Left ventricle myocardium inferior (tissue), 1 donor: ENCODE measurements at places on chromosomes 12 and 14. TPM values are rescaled to one million over a fixed set of nuclear protein-coding genes. Genes with fewer than 3 reads are reported as not detected.
A peak's percentile ranks its signal among the peaks of the same experiment; 100 is the strongest.

The VRTN gene
- total RNA-seq, result not detected

The MBD6 gene
- 33.1 TPM for total RNA-seq

The SSTR1 gene
- 0.69 TPM for total RNA-seq

The GSG1 gene
- total RNA-seq, result not detected

The DCTN2 gene
- total RNA-seq, result 87.8 TPM

DNA sequence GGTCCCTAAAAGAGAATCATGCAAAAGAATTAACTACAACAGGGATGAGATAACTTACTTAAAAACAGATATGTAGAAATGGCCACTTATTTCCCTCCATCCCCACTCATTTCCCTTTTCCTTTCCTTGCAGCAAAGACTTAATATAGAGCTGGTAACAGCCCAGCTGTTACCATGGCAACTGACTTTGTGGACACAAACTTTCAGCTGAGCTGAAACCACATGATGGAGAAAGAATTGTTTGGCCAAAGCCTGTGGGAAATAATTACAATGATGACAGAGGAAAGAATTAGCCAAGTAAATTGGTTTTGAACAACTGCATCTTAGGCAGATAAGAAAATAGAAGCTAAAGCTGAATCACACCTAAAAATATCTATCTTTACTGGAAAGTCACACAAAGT, 364.9 kb downstream of the GALC start:
- no peak overlapping the region for H3K4me3 ChIP-seq
- no peak for DNase-seq
- no peaks in the 10 kb centered on the region for H3K36me3 ChIP-seq
- no peak overlapping the region for H3K27ac ChIP-seq

- no peak for DNase-seq
- peaks cover 24% of the 10 kb centered on the region for H3K27me3 ChIP-seq
- H3K36me3 ChIP-seq, result no peaks in the 10 kb centered on the region
- H3K4me1 ChIP-seq, result no peaks in the 10 kb centered on the region
These were observed 25.0 kb upstream of the COCH start for GRCh38 chr14:30849354-30849753.

DNA sequence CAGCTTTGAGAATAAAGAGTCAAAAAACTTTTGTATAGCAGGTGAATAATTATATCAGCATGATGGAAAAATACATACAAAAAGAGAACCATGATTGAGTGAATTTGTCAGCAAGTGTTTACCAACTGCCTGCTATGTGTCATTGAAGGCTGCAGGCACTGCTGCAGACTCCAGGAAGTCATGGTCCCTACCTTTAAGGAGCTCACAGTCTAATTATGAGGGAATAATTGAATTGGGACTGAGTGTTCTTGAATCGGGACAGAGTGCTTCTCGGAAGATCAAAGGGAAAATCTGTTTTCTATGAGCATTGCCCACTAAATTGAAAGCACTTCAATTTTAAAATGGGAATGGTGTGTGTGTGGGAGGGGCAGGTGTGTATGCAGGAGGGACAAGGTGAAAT, 9.5 kb downstream of the OR10AD1 start:
- H3K27me3 ChIP-seq, result no peaks in the 10 kb centered on the region
- H3K27ac ChIP-seq, result no peak overlapping the region
- no peak overlapping the region for H3K4me3 ChIP-seq
- DNase-seq, result no peak

DNA sequence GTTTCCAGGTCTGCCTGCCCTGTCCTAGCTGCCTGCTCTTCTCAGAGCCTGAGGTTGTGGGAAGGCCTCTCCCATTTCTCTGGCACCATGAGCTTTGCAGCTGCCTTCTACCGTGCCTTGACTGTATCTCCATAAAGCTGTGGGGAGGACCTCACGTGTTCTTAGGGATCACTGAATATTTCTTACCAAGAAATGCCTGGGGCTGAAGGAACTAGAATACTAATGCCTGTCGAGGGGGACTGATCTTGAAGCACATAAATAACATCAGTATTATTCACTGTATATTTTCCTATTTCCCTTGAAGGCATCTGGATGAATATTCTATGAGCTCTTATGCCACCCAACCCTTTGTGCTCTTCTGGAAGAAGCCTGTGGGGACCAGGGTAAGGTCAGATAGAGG, 103.4 kb downstream of the APAF1 start:
- H3K36me3 ChIP-seq, result no peaks in the 10 kb centered on the region
- DNase-seq, result no peak
- H3K4me1 ChIP-seq, result peaks cover 10% of the 10 kb centered on the region
- no peak overlapping the region for H3K4me3 ChIP-seq
- no peak overlapping the region for H3K27ac ChIP-seq

GRCh38 chr14:74840603-74841030, 35.3 kb downstream of the PROX2 start:
- no peaks in the 10 kb centered on the region for H3K27me3 ChIP-seq
- no peak overlapping the region for H3K4me3 ChIP-seq
- no peak overlapping the region for H3K27ac ChIP-seq
- peaks cover 12% of the 10 kb centered on the region for H3K36me3 ChIP-seq

- H3K36me3 ChIP-seq, result no peaks in the 10 kb centered on the region
- no peaks in the 10 kb centered on the region for H3K27me3 ChIP-seq
- no peak overlapping the region for H3K4me3 ChIP-seq
- no peak for DNase-seq
- H3K4me1 ChIP-seq, result no peaks in the 10 kb centered on the region
These were observed 68.7 kb downstream of the EID3 start for GRCh38 chr12:104372061-104372720.

GRCh38 chr12:106690569-106691305, 83.7 kb upstream of the RIC8B start:
- no peak overlapping the region for H3K4me3 ChIP-seq
- H3K27ac ChIP-seq, result no peak overlapping the region
- H3K4me1 ChIP-seq, result no peaks in the 10 kb centered on the region
- no peaks in the 10 kb centered on the region for H3K36me3 ChIP-seq

DNA sequence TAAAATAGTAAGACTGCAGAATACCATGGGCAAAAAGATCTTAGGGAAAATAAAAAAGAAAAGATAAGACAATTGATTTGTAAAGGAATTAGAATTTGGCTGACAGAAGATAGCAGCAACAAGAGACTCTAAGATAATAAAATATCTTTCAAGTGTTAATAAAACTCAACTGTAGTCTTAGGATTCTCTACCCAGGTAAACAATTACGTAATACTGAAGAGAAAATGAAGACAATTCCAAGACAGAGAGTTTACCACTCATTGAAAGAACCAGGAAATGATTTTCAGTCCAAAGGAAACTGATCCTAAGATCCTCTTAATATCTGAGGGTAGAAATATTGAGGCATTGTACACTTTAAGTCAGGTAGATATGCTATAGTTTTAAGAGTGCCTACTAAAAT, 321.1 kb downstream of the CEP128 start:
- H3K4me1 ChIP-seq, result no peaks in the 10 kb centered on the region
- H3K27me3 ChIP-seq, result no peaks in the 10 kb centered on the region
- no peaks in the 10 kb centered on the region for H3K36me3 ChIP-seq
- DNase-seq, result no peak
- no peak overlapping the region for H3K27ac ChIP-seq

GRCh38 chr12:123384994-123385376, 1.1 kb downstream of the KMT5A start:
- no peaks in the 10 kb centered on the region for H3K27me3 ChIP-seq
- peak overlapping the region; percentile 91 for H3K27ac ChIP-seq
- no peak for DNase-seq
- H3K36me3 ChIP-seq, result no peaks in the 10 kb centered on the region

DNA sequence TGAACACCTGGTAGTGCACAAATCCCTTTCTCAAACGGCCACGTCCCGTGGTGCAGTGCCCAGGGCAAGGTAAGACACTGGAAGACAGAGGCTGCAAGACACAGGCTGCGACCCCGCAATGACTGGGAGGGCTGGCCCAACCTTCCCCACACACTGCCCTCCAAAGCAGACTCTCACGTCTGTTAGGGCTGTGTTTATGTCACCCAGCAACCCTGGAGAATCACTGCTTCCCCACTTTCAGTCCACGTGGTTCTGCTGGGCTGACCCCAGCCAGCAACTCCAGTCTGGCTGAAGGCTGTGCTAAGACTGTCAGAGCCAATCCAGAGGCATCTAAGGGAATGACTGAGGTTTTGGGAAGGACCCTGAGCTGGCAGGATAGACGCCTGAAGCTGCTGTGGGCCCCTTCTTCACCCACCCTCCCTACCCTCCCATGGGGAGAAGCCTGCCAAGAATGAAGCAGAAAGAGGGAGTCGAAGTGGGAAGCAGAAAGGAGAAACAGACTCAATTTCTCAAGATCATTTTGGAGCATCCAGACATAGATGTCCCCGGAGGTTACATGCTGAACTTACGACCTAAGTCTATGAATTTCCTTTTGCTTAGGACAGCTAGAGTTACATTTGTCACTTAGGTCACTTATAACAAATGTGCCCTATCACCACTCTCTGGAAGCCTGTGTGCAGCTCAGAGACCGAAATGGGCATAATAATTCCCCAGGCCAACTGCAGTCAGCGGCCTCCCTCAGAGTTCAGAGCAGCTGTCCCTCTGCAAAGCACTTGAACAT, 11.7 kb downstream of the KDM2B start:
- H3K36me3 ChIP-seq, result peaks cover 17% of the 10 kb centered on the region
- peaks cover 21% of the 10 kb centered on the region for H3K4me1 ChIP-seq
- no peak overlapping the region for H3K4me3 ChIP-seq
- H3K27ac ChIP-seq, result peak overlapping the region; percentile 45

DNA sequence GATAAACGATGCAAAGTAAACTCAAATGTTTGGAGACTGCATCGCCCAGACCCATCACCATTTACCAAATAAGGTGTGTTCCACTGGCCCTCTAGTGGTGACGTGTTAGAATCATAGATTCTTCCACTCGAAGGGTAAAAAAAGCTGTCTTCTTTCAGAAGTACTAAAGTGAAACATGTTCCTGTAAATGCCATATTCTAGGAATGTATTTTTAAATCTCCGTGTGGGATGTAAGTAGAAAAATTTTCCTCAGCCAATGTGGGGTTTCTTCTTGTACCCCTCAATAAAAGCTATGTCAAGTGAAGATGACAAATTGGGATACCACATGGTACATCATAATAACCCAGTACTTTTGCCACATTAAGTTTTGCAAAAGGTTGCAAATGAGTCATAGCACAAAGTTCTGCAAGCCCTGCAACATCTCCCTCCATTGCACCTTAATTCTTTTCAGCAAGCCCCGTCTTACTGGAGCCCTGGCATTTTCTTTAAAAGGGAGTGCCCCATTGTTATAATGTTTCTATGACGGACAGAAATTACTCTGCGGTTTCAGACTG, 100.8 kb downstream of the CCER1 start:
- no peak for DNase-seq
- H3K27ac ChIP-seq, result no peak overlapping the region
- no peaks in the 10 kb centered on the region for H3K27me3 ChIP-seq
- no peaks in the 10 kb centered on the region for H3K36me3 ChIP-seq
- no peak overlapping the region for H3K4me3 ChIP-seq

- H3K4me1 ChIP-seq, result no peaks in the 10 kb centered on the region
- no peak overlapping the region for H3K27ac ChIP-seq
- no peaks in the 10 kb centered on the region for H3K27me3 ChIP-seq
- H3K4me3 ChIP-seq, result no peak overlapping the region
These were observed 95.7 kb downstream of the PIWIL1 start for GRCh38 chr12:130433411-130433810.

GRCh38 chr14:71956920-71957563, 24.8 kb downstream of the RGS6 start:
- H3K27me3 ChIP-seq, result no peaks in the 10 kb centered on the region
- H3K4me3 ChIP-seq, result no peak overlapping the region
- peaks cover 39% of the 10 kb centered on the region for H3K4me1 ChIP-seq

- no peak overlapping the region for H3K4me3 ChIP-seq
- H3K36me3 ChIP-seq, result no peaks in the 10 kb centered on the region
- peaks cover 14% of the 10 kb centered on the region for H3K4me1 ChIP-seq
These were observed 14.7 kb upstream of the WNT5B start for GRCh38 chr12:1614360-1614759.

GRCh38 chr12:107488666-107489065, 196.9 kb upstream of the PWP1 start:
- H3K4me3 ChIP-seq, result no peak overlapping the region
- no peak for DNase-seq
- peaks cover 9% of the 10 kb centered on the region for H3K27me3 ChIP-seq
- H3K4me1 ChIP-seq, result peaks cover 19% of the 10 kb centered on the region
- H3K27ac ChIP-seq, result no peak overlapping the region

- H3K36me3 ChIP-seq, result no peaks in the 10 kb centered on the region
- H3K4me1 ChIP-seq, result no peaks in the 10 kb centered on the region
- no peak overlapping the region for H3K4me3 ChIP-seq
- H3K27me3 ChIP-seq, result peaks cover 59% of the 10 kb centered on the region
- H3K27ac ChIP-seq, result no peak overlapping the region
These were observed 96.9 kb downstream of the SLC15A4 start for GRCh38 chr12:128726886-128727285.

DNA sequence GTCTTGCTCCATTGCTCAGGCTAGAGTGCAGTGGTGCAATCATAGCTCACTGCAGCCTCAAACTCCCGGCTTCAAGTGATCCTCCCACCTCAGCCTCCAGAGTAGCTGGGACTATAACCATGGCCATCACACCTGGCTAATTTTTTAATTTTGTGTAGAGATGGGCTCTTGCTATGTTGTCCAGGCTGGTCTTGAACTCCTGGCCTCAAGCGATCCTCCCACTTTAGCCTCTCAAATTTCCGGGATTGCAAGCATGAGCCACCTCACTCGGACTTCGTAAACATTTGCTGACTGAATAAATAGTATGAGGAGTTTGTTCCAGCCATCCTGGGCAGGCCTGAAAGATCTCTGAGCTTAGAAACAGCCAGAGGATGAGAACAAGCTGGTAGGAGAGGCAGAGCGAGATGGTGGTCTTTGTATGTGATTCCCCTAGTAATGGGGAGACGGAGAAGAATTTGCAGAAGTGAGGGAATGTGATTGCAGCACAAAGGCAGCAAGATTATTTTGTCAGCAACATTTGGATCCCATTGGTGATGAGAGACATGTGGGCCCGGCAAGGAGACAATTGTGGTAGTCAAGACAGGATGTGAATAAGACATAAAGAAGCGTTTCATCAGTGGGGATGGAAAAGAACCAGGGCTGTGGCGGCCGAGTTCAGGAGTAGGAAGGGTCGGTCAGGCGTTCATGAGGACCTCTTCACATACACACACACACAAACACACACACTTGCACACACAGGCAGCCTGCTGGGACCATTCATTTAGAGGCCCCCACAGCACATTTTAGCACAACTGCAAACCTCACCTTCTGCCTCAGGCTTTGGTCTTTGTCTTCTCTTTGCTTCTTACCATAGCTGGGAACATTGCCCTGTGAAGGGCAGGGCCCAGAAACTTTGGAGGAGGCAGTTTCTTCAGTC, 155.5 kb downstream of the ZFP36L1 start:
- H3K27ac ChIP-seq, result peak overlapping the region; percentile 80
- DNase-seq, result peak; percentile 54
- H3K4me1 ChIP-seq, result peaks cover 57% of the 10 kb centered on the region

DNA sequence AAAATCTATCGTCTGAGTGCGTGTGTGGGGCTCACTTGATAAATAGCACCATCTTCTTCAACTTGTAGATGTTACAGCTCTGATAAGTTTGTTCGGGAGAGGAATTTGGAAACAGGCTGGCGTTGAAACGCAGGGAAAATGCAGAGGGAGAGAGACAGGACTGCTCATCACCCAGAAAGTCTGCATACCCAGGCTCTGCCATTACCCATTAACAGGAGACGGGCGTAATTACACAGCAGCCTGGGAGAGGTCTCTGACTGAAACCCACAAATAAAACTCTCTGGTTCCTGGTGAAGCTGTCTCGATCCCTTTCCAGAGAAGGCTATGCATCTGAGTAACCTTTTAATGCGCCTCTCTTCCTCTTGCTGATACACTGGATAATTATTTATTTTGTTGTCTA, 547.3 kb downstream of the BCL11B start:
- no peak overlapping the region for H3K27ac ChIP-seq
- no peak for DNase-seq
- H3K27me3 ChIP-seq, result peaks cover 59% of the 10 kb centered on the region
- H3K4me1 ChIP-seq, result no peaks in the 10 kb centered on the region
- H3K4me3 ChIP-seq, result no peak overlapping the region
- no peaks in the 10 kb centered on the region for H3K36me3 ChIP-seq
